ENCODE measurements at places on chromosomes 4 and X.

DNA sequence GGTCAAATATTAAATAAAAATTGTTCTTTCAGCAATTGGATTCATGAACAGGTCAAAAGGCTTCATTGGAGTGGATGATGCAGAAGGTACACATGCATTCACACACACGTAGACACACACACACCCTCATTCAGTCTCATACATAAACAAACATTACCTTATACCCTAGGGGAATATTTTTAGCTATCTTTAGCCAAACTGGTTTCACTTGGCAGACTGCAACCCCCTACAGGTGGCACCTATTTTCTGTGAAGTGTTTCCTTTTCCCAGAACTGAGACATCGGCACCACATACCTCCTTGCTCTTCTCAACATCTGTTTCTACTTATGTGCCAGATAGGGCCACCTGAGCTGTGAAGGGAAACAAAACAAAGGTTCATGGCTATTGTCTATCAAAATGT, 18.5 kb upstream of the KDR start:
- no peak for DNase-seq

GRCh38 chrX:46737462-46737861, 21.5 kb downstream of the SLC9A7 start:
- no peak for DNase-seq

GRCh38 chrX:103254171-103254824, 657 bp downstream of the TCEAL8 start:
- DNase-seq = peak; percentile 38

GRCh38 chrX:54817220-54817820, 9.8 kb downstream of the MAGED2 start:
- DNase-seq = peak; percentile 47

- DNase-seq = no peak
Observed at GRCh38 chrX:49767236-49767635, 61.9 kb upstream of the PAGE4 start.

DNA sequence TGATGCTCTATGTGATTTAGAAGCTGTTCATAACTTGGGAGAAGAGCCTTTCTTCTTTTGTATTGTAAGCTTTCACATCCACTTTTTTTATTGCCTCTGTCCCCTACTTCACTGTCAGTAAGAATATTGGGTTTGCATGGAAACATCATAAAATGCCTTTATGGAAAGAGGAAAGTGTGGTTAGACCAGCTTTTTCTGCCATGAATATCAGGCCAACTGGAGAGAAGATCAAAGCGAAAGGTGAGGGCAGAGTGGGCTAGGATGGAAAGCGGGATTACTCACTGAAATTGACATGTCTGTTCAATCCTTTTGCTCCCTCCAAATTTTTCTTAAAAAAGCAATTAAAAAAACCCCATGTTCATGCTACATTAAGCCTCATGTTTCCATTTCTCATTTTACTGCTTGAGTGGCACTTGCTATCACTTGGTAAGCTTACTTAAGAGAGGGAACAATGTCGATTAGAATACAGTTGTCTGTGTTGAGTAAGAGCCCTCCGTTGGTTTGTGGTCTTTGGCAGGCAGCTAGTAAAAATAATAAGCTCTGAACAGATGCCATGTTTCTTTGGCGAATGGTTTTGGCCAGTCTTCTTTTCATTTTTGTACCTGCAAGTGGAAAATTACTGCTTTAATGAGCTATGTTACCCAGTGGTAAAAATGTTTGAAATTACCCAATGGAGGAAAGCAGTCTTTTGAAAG, 35.9 kb downstream of the SUPT20HL1 start:
- DNase-seq = no peak

DNA sequence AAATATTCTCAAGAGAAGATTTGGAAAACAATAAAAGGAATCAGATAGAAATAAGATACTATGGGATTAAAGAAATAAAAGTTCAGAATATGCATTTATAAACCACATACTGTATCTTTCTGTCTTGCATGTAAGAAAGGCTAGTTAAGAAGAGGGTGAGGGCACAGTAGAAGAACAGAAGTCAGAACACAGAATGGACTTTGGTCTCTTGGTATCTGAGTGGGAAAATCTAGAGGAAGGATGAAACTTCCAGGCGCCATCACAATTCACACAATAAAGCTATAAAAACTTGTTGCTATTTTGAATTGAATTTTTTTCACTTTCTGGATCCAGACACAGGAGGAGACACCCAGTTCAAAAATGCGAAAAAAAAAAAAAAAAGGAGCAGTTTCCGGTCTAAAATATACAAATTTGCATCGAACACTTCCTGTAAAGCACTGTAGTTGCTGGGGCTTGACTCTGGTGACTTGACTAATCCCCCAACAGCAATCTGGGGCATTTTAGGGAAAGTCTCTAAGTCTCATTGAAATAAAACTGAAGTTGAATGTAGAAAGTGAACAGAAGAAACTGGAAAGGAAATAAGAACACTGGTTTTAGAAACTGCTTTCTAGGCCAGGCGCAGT, 8.1 kb upstream of the NAAA start:
- no peak for DNase-seq

DNA sequence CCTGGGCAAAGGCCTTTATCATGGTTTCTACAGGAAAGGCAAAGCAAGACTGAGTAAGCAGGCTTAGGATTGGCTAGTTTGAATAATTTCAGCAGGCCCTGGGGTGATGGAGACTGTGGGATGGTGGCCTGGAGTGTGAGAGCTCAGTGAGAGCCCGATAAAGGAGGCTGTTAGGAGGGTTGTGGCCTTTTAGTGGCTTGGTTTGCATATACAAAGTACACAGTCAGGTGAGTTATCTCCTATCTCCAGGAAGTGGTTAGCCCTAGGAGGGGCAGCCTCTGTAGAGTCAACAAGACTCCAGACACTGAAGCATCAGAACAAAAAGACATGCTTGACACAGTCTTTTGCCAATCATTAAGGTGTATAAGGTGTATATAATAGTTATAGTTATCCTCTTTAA, 157.2 kb downstream of the CFAP299 start:
- DNase-seq = no peak

- DNase-seq = no peak
Observed at GRCh38 chrX:32293962-32294700, 917.2 kb downstream of the DMD start.

DNA sequence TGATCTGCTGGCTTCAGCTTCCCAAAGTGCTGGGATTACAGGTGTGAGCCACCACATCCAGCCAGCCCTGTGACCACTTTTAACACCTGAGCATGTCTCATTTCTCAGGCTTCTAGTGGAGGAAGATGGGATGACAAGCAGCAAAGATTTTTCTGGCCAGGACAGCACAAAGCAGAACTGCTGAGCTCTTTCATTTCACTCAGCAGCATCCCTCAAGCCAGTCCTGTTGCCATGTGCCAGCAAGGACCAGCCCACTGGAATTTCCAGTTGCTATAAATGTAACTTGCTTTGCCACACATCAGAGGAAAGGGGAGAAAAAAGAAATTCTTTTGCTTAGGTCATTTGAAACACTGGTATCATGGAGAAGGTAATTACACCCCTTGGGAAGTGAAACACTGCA, 75.9 kb downstream of the SLC9A7 start:
- no peak for DNase-seq

DNA sequence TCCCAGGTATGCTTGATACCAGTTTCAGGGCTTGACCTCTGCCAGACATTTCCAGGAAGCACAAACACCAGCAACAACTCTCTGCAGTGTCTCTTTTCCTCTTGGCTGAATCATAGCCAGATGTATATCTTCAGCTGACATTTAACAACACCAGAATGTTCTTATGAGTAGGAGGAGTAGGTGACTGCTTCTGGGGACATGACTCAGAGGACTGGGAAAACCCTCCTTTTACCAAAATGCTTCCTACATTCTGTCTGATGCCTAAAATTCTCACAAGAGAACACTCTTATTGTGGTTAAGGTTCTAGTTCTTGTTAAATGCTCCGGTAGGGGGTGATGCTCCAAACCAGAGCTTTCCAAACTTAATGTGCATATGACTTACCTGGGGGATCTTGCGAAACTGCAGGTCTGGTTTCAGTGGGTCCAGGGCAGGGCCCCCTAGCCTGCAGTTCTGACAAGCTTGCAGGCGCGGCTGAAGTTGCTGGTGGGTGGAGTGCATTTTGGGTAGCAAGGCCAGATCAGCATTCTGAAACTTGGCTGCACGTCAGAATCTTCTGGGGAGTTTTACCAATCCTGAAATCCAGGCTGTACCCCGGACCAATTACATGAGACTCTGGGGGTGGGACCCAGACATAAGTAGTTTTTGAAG, 329.3 kb upstream of the RPS6KA3 start:
- peak; percentile 10 for DNase-seq

- no peak for DNase-seq
Observed at GRCh38 chr4:11323771-11324170, 104.9 kb downstream of the HS3ST1 start.

GRCh38 chr4:37816006-37816405, 10.5 kb upstream of the PGM2 start:
- DNase-seq = no peak

Measured in BE2C (cell line).